ENCODE measurements at places on chromosomes 3 and 15. TPM values are rescaled to one million over a fixed set of nuclear protein-coding genes. Genes with fewer than 3 reads are reported as not detected.

- DNase-seq = no peak
Observed at GRCh38 chr3:9070961-9071360, 107.7 kb upstream of the RAD18 start.

DNA sequence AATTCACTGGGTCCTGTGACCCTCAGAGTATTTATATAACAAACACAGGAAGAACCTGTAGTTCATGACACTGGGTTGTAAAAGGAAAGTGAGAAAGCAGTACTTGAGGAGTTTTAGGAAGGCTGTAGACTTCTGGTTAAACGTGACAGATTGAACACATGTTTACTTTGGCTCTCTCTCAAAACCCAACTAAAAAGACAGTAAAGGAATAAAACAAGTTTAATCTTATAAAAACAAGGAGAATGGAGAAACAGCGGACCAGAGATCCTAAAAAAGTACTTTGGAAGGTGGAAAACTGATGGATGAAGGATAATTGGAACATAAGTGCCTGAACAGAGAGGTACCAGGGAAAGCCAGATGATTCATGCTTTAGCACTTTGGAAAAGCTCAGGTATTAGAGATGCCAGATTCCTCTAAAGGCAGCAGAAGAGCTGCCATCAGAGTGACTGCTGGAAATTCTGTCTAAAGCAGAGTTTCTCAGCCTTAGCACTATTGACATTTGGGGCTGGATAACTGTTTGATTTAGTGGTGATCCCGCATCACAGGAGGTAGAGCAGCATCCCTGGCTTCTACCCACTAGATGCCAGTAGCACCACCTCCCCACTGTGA, 182.9 kb upstream of the RORA start:
- no peak for DNase-seq

DNA sequence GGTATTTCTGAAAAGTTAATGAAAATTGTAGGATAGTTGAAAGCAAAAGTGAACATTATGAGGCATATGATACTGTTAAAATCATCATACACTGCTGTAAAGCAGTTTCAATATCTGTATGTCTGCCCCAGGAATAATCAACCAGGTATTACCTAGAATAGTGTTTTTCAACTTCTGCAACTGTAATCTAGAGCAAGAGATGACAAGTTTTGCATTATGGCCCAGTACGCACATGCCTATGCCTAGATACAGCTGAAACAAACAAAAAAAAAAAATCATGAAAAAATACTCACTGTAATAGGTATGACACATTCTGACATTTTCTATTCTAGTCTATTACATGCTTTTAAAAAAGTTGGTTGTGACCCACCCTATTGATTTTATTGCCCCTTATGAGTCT, 240.7 kb upstream of the ST8SIA2 start:
- DNase-seq = no peak

DNA sequence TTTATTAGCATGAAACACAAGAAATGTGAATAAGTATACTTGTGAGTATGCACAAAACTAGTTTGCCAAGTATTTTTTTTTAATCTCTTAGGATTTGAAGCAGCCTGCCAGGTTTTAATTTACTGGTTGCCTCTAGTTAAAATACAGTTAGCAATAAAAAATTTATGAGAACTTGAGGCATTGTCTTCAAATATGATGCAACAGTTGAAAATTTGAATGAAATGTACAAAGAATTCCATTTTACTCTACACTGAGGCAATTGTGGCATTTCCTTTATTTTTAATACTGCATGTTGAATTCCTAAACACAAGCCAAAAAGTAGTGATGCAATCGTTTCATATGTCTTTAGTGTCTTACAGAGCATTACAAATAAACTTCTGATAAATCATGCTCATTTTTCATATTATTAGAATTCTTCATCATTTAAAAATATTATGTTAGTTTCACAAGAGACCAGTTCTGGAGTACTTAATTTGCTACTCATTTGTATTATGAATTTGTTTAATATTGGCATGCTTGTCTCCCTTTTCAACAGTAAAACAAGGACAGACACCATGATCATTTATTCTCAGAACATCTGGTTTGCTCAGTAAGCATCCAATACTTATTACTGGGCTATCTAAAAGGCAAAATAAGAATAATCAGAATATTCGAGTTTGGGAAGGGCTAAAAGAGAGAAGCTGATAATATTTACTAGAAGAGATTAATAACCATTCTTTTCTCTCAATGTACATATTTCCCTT, 124.8 kb upstream of the PTX3 start:
- no peak for DNase-seq

- DNase-seq = no peak
Observed at GRCh38 chr3:101816215-101817149, 32.8 kb upstream of the NFKBIZ start.

GRCh38 chr15:70775160-70775559, 11.8 kb upstream of the UACA start:
- no peak for DNase-seq

DNA sequence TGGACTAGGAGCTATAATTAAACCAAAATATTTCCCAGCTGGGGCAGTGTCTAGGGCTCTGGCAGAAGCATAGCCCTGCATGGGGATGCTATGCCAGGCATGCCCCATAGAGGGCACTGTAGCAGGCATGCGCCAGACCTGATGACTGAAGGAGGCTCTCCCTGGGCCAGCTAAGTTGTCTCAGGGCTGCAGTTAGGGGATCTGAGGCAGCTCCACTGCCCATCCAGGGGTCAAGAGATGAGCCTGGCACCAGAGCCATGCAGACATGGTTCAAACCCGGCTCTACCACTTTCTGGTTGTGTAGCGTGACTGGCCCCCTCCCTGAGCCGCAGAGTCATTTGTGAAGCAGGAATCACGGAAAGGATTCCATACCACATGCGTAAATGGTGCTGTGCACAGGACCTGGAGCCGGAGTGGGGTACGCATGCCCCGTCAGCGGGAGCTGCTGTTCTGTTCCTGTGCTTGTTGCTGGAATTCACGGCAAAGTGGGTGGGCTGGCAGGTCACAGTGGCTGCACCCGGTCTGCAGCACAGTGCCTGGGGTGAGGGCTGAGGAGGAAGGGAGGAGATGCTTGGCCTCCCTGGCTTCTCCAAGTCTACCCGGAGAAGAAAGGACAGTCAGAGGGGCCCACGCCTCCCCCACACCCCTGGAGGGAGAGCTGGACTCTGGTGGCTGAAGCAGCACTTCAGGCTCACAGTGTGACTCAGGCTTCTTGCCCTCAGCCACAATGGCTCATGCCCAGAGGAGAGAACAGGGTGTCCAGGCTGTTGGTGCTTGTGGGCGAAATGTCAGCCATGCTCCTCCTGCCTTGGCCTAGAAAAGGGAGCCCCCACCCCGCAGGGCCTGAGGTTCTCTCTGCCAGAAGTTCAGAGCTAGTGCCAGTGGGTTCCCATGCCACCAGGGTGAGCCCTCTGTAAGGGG, 43.1 kb downstream of the DNASE1L3 start:
- DNase-seq = peak; percentile 82

DNA sequence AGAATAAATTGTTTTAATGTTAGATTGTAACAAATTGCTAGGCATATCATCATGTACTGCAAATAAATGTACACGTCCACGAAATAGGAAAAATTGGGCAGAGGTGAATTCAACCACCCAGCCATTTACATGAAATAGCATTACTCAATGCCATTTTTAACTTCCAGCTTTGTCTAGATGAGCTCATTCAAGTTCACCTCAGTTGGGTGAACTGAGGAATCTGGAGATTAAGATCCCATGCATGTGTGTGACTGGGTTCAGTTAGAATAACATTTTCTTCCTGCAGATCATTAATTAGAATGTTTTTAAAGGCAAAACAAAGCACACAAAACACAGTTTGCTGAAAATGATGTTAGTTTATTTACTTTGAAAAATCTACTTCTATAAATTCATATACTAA, 767.8 kb upstream of the GOLIM4 start:
- DNase-seq = no peak

DNA sequence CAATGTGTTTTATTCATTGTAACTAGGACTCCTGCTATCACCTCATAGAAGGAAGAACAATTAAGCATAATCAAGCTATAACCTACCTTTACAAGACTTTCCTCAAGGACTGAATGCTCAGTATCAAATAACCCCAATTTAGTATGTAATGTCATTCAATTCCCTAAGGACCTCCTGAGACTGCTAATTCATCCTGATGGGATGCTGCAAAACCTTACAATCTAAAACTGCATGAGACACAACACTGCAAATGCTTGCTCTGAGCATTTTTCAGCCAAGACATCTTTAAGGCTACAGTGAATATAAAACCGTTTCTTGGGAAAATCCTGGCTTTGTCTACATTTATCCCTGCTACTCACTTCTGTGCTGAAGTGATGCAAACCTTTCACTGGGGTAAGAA, 69.9 kb downstream of the RYK start:
- DNase-seq = no peak

GRCh38 chr3:74271541-74271940, 342.9 kb downstream of the CNTN3 start:
- no peak for DNase-seq

GRCh38 chr3:21020043-21020442, 731.0 kb downstream of the ZNF385D start:
- no peak for DNase-seq

DNA sequence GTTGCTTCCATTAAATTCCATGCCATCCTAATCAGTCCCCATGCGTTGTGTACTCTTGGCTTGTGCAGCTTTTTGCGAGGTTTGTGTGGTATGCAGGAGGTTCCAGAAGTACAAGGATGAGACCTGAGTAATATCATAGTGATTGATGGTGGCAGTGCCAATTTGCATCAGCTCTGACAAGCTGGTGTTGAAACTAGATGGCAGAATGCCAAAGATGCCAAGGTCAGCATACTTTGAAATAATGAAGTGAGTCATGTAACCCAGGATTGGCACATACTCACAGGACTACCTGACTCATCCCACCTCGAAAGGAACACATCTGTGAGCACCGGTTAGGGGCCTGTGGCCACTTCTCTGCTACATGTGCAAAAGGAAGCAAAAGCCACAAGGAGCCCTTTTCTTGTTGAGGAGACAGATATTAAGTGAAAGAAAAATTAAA, 14.3 kb downstream of the KAT2B start:
- DNase-seq = peak; percentile 83

DNA sequence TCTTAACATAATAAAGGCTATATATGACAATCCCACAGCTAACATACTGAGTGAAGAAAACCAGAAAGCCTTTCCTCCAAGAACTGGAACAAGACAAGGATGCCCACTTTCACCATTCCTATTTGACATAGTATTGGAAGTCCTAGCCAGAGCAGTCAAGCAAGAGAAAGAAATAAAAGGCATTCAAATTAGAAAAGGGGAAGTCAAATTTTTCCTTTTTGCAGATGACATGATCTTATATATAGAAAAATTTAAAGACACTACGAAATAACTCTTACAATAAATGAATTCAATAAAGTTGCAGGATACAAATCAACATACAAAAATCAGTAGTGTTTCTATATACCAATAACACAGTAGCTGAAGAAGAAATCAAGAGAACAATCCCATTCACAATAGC, 42.2 kb upstream of the CP start:
- DNase-seq = no peak

DNA sequence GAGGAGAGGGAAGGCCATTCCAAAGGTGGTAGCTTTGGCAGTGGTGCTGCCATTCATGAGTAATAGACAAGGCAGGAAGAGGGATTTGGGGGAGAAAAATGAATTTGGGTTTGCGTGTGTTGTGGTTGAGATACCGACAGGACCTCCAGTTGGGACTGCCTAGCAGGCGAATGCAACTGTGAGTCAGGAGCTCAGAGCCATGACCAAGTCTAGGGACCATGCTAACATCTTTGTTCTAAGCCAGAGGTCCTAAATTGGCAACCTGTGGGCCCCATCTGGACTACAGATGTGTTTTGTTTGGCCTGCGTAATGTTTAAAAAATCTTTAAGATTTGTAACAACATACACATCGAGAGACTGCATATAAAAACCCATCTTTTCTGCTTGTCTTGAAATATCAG, 61.6 kb downstream of the SAMMSON start:
- DNase-seq = no peak

GRCh38 chr3:194117104-194117845, 18.7 kb upstream of the HES1 start:
- DNase-seq = no peak

The ZNF80 gene
- total RNA-seq = 0.71 TPM

The SPESP1 gene
- 1.6 TPM for total RNA-seq

The FOXL2NB gene
- not detected for total RNA-seq

The AZI2 gene
- 21.8 TPM for total RNA-seq

The MYL3 gene
- not detected for total RNA-seq
